ENCODE measurements at places on chromosomes 7 and 10.
A peak's percentile ranks its signal among the peaks of the same experiment; 100 is the strongest.

DNA sequence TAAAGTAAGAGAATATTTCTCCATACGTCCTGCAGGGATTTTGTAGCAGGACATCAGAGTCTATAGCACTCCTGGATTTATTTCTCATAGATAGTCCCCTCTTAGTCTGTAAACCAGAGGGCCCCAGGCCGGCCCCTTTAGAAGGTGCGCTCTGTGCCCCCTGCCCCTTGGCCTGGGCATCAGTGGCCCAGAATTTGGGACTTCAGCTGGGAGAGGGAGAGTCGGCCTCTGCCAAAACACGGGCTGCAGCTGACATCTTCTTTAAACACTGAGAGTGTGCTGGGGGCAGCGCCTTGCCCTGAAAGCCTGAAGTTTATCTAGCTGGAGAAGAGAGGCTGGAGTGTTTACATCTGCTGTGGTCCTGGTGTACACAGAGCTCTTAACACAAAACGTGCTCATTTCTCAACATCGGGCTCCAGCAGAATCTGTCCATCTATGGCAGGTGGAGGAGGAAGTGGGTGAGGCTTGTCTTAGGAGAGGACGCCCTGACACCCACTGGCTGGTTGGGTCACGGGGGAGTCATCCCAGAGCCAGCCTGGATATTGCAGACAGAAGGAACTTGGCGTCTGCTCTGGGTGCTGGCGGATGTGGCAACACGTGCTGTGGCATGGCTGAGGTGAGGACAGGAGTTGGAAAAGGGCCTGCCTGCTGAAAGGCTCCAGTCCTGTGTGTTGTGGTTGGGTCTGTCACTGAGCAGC is 5.0 kb upstream of the TACR2 start:
- peak overlapping the region; percentile 38 for H3K27ac ChIP-seq
- H3K27me3 ChIP-seq, result peaks cover 23% of the 10 kb centered on the region
- DNase-seq, result no peak
- peaks cover 32% of the 10 kb centered on the region for H3K4me1 ChIP-seq
- H3K36me3 ChIP-seq, result peaks cover 3% of the 10 kb centered on the region

- no peaks in the 10 kb centered on the region for H3K27me3 ChIP-seq
- no peak for DNase-seq
- H3K27ac ChIP-seq, result no peak overlapping the region
- no peak overlapping the region for H3K4me3 ChIP-seq
- H3K4me1 ChIP-seq, result peaks cover 11% of the 10 kb centered on the region
Observed at GRCh38 chr7:66683770-66684123, 55.1 kb downstream of the KCTD7 start.

- no peak overlapping the region for H3K4me3 ChIP-seq
- no peak overlapping the region for H3K27ac ChIP-seq
- DNase-seq, result no peak
- peaks cover under 1% of the 10 kb centered on the region for H3K27me3 ChIP-seq
- H3K4me1 ChIP-seq, result no peaks in the 10 kb centered on the region
Observed at GRCh38 chr7:43294080-43294630, 181.7 kb downstream of the HECW1 start.

DNA sequence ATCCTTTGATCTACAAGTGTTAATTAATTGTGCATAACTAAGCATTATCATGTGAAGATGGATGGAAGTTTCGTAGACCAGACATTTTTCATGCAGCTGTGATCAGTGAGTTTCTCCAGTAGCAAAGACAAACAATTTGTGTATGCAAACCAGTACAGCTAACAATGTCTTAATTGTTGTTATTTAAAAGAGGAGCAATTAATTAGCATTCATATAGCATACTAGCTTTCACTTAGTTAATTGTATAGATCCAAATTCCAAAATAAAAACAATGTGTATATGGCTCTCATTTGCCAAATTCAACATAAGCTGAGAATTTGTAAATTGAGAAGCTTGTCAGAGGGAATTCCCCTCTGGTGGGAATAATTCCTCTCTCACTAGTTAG is 22.6 kb upstream of the PRKCQ start:
- no peak overlapping the region for H3K4me3 ChIP-seq
- H3K27ac ChIP-seq, result no peak overlapping the region
- H3K4me1 ChIP-seq, result peaks cover 43% of the 10 kb centered on the region
- no peak for DNase-seq
